ENCODE measurements at places on chromosomes 6 and 20.
A peak's percentile ranks its signal among the peaks of the same experiment; 100 is the strongest.

GRCh38 chr6:285030-285771, 7.1 kb upstream of the DUSP22 start:
- no peak for DNase-seq

- no peak for DNase-seq
These were observed 374.5 kb downstream of the TAF4 start for GRCh38 chr20:61690993-61691838.

- DNase-seq, result no peak
These were observed 3.0 kb downstream of the THBS2 start for GRCh38 chr6:169250660-169251059.

- DNase-seq, result no peak
These were observed 25.1 kb upstream of the TCFL5 start for GRCh38 chr20:62886709-62887058.

DNA sequence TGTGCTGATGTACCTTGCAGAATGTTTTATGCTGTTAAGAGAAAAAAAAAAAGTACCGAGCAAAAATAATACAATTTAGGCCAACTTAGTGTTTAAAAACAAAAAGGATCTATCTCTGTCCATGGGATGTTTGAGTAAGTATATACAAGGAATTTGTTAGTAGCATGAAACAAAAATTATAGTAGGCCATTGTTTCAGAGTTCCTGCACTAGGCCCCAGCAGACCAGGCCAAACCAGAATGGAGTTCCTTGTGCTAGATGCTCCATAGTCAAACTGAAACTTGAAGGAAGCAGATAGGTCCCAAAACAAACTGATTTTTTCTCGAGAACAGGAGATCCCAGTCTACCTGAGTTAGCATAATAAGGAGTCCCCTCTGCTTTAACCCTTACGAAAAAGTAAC, 72.5 kb downstream of the SNX9 start:
- no peak for DNase-seq

GRCh38 chr20:2814587-2815051, at the start of gene C20orf141:
Gene C20orf141, plus strand, starts transcription at chr20:2814987. Its CDS starts 198 bp downstream, at chr20:2815185.
- DNase-seq, result no peak

DNA sequence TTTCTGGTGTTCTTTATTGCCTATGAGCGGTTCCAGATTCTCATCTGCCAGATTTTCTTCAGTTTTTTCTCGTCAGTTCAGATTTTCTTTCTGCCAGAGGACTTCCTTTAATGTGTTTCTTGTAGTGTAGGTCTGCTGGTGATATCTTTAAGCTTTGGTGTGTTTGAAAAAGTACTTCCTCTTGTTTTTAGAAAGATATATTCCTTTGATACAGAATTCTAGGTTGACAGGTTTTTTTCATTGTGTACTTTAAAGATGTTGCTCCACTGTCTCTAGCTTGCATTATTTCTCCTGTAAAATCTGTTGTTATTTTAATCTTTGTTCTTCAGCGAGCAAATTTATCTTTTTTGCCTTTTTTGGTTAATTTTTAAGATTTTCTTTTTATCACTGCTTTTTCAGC, 36.9 kb downstream of the ASXL1 start:
- DNase-seq, result no peak

GRCh38 chr6:116476002-116476678, 15.0 kb downstream of the CALHM6 start:
- DNase-seq, result peak; percentile 66

DNA sequence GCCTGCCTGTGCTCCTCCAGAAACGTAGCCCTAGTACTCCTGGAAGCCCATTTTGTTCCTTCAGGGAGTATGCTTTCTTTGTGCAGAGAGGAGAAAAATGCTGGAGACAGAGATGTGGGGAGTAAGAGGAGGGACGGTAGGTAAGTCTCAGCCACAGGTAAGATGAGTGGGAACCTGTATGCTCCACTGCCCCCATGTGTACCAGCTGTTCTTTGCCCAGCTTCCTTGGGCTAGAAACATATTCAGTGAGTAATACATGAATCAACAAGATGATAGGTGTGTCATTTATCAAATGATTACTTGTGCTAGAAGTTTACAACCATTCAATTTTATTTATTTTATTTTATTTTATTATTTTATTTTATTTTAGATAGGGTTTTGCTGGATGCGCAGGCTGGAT, 13.6 kb upstream of the CEP85L start:
- DNase-seq, result no peak

GRCh38 chr6:134826889-134827737, 122.8 kb downstream of the ALDH8A1 start:
- no peak for DNase-seq

- DNase-seq, result no peak
These were observed 650 bp upstream of the TTK start for GRCh38 chr6:80003826-80004172.

DNA sequence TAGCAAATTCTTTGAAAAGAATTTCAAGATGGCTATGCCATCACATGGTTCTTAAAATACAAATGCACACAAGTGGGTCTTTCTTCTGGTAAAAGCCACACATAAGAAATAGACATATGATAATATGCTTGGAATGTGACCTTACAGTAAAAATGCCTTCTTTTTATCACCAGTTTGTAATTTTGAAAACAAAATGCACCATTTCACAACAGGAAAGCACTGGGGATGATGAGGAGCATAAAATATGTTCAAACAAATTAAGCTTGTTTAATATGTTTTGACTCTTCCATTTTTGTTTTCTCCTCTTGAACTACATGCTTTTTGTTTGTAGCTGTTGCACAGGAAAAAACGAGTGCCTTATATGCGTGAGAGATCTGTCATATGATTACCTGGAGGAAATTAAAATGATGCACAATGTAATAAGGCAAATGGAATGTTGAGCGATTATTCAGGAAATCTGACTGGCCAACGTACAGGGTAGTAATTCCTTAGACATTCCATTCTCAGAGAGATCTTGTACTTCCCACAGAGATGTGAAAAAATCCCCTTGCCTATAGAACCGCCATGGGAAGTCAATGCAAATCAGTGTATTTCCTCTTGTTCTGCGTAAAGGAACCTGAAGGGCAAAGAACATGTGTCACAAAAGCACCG, 911.6 kb downstream of the TFAP2A start:
- DNase-seq, result no peak

DNA sequence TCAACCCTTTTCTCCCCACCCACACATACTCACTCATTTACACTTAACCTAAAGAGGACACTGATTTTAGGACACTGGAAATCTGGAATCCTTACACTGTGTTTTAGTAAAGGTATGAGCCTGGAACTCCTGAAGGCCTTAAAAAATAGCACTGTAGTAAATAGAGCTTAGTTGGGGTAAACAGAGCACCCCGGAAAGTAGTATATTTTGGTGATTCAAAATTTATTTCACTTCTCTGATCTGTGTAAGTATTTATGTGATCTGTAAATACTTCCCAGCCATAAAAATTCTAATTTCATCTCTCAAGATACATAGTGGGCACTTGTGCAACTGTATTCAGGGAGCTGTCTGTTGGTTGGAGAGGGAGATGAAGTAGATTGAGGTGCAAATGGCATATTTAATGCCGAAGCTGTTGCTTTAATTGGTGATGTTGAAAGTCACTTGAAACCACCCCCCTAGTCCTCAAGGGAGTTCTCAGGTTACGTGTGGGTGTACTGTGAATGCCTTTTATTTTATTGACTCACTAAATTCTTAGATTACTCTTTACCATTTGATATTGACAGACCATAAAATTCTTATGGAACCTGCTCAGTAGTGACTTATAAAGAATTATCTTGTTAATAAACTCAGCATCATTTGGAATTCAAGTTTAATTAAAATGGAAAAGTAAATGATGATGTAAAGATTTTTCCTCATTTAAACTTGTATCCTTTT, 154.9 kb downstream of the SOX4 start:
- DNase-seq, result no peak

GRCh38 chr20:9025643-9026042, 43.2 kb upstream of the PLCB4 start:
- DNase-seq, result no peak

DNA sequence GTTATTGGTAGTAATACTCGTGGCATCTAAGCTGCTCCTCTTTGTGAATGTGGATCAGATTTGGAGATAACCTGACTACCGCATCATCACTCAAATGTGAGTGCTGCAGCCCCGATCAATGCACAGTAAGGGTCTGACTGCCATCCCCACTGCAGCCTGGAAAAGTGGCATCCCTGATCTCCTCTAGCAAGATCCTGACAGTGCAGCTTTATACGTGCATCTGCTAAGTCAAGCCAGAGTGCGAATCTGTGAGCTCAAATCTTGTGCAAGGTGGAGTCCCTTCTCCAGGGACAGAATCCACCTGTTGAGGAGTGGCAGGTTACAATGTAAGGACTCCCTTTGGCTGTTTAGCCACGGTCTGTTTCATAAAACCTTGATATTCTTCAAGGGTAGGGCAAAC, 215.0 kb upstream of the EXOC2 start:
- no peak for DNase-seq

DNA sequence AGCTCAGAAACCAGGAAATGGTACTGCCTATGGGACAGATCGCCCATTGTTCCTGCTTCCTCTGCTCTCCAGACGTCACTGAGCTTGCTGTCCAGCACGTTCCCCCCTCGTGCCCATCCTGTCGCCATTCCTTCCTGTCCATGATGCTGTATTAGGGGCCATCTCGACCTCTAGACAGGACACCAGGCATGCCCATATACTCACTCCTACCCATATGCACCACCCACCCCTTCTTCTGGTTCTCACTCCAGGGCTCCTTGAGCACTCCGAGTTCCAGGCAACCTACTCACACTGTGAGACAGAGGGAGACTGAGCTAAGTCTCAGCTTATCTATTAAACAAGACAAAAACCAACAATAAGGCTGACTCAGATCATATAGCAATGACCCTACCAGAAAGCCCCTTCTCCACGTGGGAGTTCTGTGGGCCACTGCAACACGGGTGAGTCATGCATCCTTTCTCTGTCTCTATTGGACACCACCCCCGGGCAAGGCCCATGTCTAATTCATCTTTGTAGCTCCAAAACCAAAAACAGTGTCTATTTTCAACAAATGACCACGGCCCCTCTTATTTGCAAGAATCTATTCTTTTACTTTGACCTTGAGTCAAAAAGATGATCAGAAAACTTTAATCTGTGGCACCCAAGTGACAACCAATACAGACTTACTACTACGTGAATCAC, 65.7 kb downstream of the PSMG4 start:
- DNase-seq, result peak; percentile 65

Measured in GM20000 (cell line).